Esophagus squamous epithelium (tissue), 5 donors: ENCODE measurements at places on chromosomes 1 and 21.

DNA sequence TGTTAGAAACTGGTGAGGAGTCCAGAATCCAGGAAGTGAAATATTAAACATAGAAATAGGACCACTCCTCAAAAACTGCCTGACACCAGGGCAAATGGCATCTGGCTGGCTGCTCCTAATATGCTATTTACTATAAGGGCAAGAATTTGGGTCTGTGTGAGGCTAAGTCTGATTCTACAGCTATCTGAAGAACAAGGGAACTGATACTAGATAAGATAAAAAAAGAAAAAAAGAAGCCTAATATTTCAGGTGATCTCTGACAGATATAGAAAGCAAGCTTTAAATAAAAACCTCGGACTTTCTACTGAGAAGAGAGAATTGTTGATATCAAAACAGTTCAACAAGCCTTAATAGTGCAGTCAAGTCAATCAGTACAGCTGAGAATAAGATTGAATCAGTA, 42.1 kb upstream of the VAV3 start:
- no peak overlapping the region for H3K4me3 ChIP-seq
- no peak for DNase-seq

DNA sequence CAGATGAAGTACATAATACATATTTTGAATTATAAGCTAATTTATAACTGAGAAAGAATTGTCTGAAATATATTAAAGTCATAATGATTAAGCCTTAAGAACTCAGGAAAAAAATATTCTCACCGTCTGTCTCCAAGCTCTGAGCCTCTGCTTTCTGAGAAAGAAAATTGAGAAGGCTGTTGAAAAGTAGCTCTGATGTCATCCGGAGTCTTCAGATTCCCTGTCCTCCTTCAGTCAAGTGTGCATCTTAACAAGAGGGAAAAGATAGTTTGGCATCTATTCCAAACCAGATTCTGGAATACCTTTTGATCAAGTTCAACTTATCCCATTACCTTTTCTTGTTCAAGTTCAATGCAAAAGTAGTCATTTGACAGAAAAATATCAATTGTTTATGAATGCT, 50.6 kb downstream of the NRIP1 start:
- H3K27ac ChIP-seq, result no peak overlapping the region
- H3K27me3 ChIP-seq, result no peaks in the 10 kb centered on the region
- no peaks in the 10 kb centered on the region for H3K4me1 ChIP-seq
- no peak overlapping the region for H3K4me3 ChIP-seq
- no peaks in the 10 kb centered on the region for H3K36me3 ChIP-seq

DNA sequence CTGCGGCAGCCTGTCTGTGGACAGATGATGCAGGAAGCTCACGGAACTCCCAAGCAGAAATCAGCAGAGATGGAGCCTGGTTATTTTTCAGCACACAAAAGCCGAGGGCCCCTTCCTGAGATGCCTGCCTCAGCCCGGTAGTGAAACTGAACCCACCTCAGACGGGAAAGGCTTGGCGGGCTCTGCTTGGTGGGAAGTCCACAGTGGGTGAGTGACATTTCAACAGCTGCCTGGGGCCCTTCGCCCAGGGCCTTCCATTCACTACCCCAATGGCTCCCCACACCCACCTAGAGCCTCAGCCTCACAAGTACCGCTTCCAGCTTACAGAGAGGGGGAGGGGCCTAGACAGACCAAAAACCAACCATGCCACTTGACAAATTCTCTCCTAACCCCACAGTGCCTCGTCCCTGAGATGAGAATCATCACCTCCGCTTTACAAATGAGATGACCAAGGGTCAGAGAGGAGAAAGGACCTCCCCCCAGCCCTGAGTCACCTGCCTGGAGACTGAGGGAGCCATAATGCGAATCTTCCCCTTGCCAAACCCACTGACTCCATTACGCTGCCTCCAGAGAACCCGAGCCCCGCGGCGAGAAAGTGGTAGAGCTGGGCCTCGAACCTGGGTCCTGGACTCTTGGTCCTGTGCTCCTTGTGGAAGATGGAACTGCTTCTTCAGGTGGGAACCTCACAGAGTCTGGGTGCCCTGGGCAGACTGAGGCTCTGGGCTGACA, 3.4 kb upstream of the ECE1 start:
- no peaks in the 10 kb centered on the region for H3K36me3 ChIP-seq
- H3K4me1 ChIP-seq, result peaks cover 92% of the 10 kb centered on the region
- no peak for DNase-seq
- H3K4me3 ChIP-seq, result peak overlapping the region; percentile 24
- peak overlapping the region; percentile 46 for H3K27ac ChIP-seq

DNA sequence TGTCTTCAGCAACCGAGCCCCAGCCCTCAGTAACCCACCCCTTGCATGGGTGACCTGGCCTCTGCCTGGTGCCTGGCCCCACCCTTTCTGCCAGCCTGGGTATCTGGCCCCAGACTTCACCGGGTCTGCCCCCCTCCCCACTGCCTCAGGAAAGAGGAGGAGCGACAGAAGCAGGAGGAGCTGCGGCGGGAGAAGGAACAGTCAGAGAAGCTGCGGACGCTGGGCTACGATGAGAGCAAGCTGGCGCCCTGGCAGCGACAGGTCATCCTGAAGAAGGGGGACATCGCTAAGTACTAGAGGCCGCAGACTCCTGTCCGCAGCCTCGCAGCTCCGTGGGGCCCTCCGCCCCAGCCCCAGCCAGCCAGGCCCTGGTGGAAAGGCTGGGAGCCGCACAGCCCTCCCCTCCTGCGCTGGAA, 6.1 kb downstream of the TNFRSF25 start:
- no peaks in the 10 kb centered on the region for H3K36me3 ChIP-seq
- H3K4me1 ChIP-seq, result peaks cover 32% of the 10 kb centered on the region
- H3K27ac ChIP-seq, result peak overlapping the region; percentile 78
- H3K27me3 ChIP-seq, result no peaks in the 10 kb centered on the region
- H3K4me3 ChIP-seq, result peak overlapping the region; percentile 2

DNA sequence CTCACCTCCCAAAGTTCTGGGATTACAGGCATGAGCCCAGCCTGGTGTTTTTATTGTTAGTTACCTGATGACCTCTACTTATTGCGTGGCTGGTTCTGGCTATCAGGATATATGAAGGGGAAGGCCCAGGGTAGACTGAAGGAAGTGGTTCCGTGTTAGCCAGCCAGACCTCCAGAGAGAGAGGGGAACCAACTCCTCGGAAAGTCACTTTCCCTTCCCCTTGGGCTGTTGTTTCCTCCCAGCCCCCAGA, 2.5 kb upstream of the RCSD1 start:
- H3K27me3 ChIP-seq, result peaks cover 27% of the 10 kb centered on the region
- DNase-seq, result no peak
- peak overlapping the region; percentile 92 for H3K27ac ChIP-seq
- no peaks in the 10 kb centered on the region for H3K36me3 ChIP-seq
- H3K4me3 ChIP-seq, result no peak overlapping the region

GRCh38 chr1:39269349-39269748, 64.9 kb downstream of the MACF1 start:
- H3K4me1 ChIP-seq, result peaks cover 22% of the 10 kb centered on the region
- no peaks in the 10 kb centered on the region for H3K27me3 ChIP-seq
- no peak for DNase-seq
- H3K36me3 ChIP-seq, result no peaks in the 10 kb centered on the region

GRCh38 chr1:204885790-204886189, 15.1 kb downstream of the NFASC start:
- H3K27me3 ChIP-seq, result no peaks in the 10 kb centered on the region
- DNase-seq, result no peak
- H3K27ac ChIP-seq, result peak overlapping the region; percentile 70
- peaks cover 30% of the 10 kb centered on the region for H3K4me1 ChIP-seq

- H3K27ac ChIP-seq, result no peak overlapping the region
- H3K4me1 ChIP-seq, result peaks cover 12% of the 10 kb centered on the region
- no peak overlapping the region for H3K4me3 ChIP-seq
- no peaks in the 10 kb centered on the region for H3K27me3 ChIP-seq
- no peak for DNase-seq
- H3K36me3 ChIP-seq, result no peaks in the 10 kb centered on the region
Measured at GRCh38 chr1:78340006-78340405, 150.8 kb upstream of the PTGFR start.

DNA sequence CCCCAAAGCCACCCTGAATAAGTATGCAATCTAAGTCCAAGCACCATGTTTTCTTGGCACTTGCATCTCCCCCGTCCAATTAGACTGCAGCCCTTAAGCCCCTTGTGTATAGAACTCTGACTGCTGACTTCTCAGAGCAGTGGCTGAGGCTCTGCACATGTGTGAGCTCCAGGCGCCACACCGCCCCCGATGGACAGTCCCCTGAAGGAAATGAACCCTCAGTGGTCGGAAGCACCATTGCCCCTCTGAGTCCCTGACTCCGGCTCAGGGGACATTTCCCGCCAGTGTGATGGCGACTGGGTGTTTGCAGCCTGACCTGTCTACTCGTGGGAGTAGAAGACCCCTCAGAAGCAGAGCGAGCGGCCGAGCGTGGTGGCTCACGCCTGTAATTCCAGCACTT, 37.2 kb upstream of the SCCPDH start:
- DNase-seq, result no peak
- H3K27me3 ChIP-seq, result no peaks in the 10 kb centered on the region
- no peak overlapping the region for H3K4me3 ChIP-seq
- H3K27ac ChIP-seq, result no peak overlapping the region
- H3K36me3 ChIP-seq, result no peaks in the 10 kb centered on the region
- peaks cover 15% of the 10 kb centered on the region for H3K4me1 ChIP-seq

DNA sequence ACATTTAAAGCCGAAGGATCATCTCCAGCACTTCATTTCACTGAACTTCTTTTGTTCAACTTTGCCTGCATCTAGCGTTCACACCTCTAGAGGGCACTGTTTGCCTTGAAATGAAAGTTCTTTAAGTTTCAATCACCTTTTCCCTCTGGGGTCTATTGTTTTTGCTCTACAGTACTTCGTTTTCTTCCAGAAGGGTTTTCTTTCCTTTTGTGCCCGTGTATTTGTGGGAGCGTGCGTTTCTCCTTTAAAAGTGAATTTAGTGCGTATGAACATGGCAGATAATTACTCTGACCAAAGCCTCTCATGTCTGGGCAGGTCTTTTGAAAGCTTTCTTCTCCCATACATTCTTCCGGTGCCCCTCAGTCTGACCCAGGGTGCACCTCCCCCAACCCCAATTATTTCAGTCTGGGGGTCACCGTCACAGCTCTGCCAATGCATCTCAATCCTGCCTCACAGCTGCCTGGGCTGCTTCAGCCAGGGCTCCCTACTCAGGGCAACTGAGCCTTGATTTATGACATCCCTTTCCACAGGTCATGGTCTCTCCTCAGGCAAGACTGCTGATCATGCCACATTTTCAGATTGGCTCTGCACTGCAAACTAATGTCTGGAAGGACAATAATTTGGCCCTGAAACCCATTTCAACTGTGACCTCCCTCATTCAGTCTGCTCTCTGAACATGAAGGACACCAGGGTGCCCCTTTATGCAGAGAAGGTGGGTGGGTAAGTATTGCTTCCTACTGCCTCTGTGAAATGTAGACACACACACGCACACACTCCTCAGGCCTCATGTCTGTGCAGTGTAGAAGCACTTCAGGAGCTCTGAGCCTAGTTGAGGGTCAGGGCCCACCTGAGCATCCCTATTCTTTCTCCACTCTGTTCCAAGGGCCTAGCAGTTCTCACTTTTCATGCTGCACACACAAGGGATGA, 88.6 kb downstream of the NUF2 start:
- H3K4me3 ChIP-seq, result no peak overlapping the region
- no peaks in the 10 kb centered on the region for H3K27me3 ChIP-seq
- H3K27ac ChIP-seq, result no peak overlapping the region
- H3K36me3 ChIP-seq, result no peaks in the 10 kb centered on the region
- H3K4me1 ChIP-seq, result no peaks in the 10 kb centered on the region
- no peak for DNase-seq

DNA sequence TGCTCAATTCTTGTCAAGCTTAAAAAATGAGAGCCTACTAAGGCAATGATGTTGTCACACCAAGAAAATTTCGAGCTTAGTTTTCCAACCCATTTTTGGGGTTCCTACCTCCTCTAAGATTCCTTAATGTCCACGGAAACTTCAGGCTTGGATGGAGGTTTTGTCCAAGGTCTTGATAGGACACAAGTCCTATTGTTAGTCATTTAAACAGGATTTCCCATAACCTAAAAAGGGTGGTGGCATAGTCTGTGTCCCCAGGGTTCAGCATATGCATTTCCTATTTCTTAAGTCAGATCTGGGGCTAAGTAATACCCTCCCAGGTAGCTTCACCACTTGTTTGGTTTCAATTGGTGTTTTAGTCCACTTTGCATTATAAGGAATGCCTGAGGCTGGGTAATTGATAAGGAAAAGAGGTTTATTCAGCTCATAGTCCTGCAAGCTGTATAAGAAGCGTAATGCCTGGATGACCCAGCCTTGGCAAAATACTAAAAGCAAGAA, 10.9 kb upstream of the PADI2 start:
- H3K36me3 ChIP-seq, result no peaks in the 10 kb centered on the region
- no peak overlapping the region for H3K27ac ChIP-seq
- DNase-seq, result no peak
- no peak overlapping the region for H3K4me3 ChIP-seq

GRCh38 chr1:21534674-21535378, 25.6 kb downstream of the ALPL start:
- H3K4me1 ChIP-seq, result peaks cover 26% of the 10 kb centered on the region
- no peaks in the 10 kb centered on the region for H3K27me3 ChIP-seq
- no peak overlapping the region for H3K4me3 ChIP-seq
- DNase-seq, result no peak
- no peak overlapping the region for H3K27ac ChIP-seq

GRCh38 chr1:231871471-231871870, 244.9 kb downstream of the DISC1 start:
- H3K36me3 ChIP-seq, result peaks cover 10% of the 10 kb centered on the region
- DNase-seq, result no peak
- H3K4me3 ChIP-seq, result no peak overlapping the region
- no peak overlapping the region for H3K27ac ChIP-seq
- peaks cover 15% of the 10 kb centered on the region for H3K4me1 ChIP-seq

- no peak overlapping the region for H3K27ac ChIP-seq
- H3K36me3 ChIP-seq, result no peaks in the 10 kb centered on the region
- no peak for DNase-seq
- no peaks in the 10 kb centered on the region for H3K27me3 ChIP-seq
Measured at GRCh38 chr1:55816456-55817426, 601.6 kb upstream of the USP24 start.

DNA sequence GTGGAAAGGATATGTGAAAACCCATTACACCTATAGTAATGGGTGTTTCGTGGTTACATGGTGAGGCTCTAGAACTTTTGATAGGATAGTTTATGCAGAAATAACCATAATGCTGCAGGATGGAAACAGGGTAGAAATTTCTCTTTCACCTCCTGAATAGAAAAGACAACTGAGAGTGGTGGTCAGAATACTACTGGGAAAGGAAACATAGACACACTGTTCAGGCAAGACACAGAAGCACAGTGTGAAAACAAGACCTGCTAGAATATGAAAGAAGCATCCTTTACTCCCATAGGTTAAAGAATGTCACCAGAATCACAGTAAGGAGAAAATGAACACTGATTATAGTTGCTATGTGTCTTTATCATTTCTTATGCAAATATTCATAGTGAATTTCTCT, 496.6 kb downstream of the DPYD start:
- no peaks in the 10 kb centered on the region for H3K27me3 ChIP-seq
- no peak for DNase-seq
- no peaks in the 10 kb centered on the region for H3K4me1 ChIP-seq
- H3K27ac ChIP-seq, result no peak overlapping the region
- H3K36me3 ChIP-seq, result no peaks in the 10 kb centered on the region
